ENCODE measurements at places on chromosomes 6 and 20. TPM values are rescaled to one million over a fixed set of nuclear protein-coding genes. Genes with fewer than 3 reads are reported as not detected.

DNA sequence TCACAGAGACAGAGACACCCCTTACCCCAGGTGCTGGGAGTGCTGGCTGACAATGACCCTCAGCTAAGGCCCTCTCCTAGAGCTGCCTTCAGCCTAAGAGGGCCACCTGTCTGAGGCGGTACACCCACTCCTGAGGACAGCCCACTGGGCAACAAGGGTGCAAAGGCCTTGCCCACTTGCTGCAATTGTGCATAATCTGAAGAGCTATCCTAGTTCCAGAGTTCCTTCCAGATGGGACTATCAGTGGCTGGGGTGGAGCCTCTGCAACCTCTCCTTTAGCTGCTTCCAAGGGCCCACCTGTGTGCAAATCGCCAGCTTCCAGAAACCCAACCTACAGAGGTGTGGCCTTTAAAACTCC lies 87.5 kb downstream of the PREX1 start:
- DNase-seq: no peak
- H3K27ac ChIP-seq: peak overlapping the region; percentile 89
- peaks cover 46% of the 10 kb centered on the region for H3K36me3 ChIP-seq
- peaks cover 52% of the 10 kb centered on the region for H3K4me1 ChIP-seq
- H3K4me3 ChIP-seq: no peak overlapping the region

Gene GNRH2
- total RNA-seq: 3.7 TPM

Gene SAMD5
- 0.48 TPM for total RNA-seq

Gene NHSL1
- 2.4 TPM for total RNA-seq

Gene FAM217B
- total RNA-seq: 28.8 TPM

GRCh38 chr6:11433860-11434259 lies 103.7 kb upstream of the TMEM170B start:
- no peaks in the 10 kb centered on the region for H3K27me3 ChIP-seq
- no peak overlapping the region for H3K27ac ChIP-seq
- no peaks in the 10 kb centered on the region for H3K36me3 ChIP-seq
- H3K4me3 ChIP-seq: no peak overlapping the region

- H3K36me3 ChIP-seq: peaks cover 53% of the 10 kb centered on the region
- H3K27me3 ChIP-seq: no peaks in the 10 kb centered on the region
- peak; percentile 60 for DNase-seq
- H3K4me3 ChIP-seq: peak overlapping the region; percentile 95
- H3K27ac ChIP-seq: peak overlapping the region; percentile 99
These were observed 909 bp downstream of the CPNE1 start for GRCh38 chr20:35663516-35664465.

DNA sequence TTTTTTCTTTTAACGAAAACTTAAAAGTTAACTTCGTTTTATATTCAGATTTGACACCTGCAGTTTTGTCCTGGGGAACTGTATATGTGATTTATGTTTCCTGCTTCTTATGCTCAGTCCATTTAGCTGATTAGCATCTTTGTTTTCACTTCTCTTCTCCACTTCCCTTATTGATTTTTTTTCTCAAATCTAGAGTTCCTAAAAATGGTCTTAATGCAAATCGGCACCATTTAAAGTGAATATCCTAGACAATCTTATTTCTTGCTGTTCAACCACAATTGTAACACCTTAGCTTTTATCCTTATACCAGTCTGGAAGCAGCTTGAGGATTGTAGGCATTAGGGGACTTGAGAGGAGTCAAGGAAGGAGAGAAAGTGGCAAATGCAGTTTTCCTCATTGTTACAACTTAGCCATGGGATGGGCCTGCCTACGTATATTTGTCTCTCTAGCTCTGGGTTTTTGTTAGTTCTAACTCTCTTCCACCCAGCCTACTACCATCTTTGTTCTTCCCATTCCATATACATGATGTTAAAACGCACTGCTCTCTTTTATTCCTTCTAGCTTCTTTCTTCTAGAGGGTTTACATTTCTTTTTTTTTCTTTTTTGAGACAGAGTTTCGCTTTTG lies 8.5 kb downstream of the QRSL1 start:
- DNase-seq: no peak
- peaks cover 36% of the 10 kb centered on the region for H3K4me1 ChIP-seq
- H3K36me3 ChIP-seq: peaks cover 49% of the 10 kb centered on the region
- no peaks in the 10 kb centered on the region for H3K27me3 ChIP-seq
- no peak overlapping the region for H3K27ac ChIP-seq
- no peak overlapping the region for H3K4me3 ChIP-seq

Gene DZANK1
- 1.3 TPM for total RNA-seq

GRCh38 chr20:62236200-62236599 lies 2.1 kb upstream of the OSBPL2 start:
- H3K27me3 ChIP-seq: no peaks in the 10 kb centered on the region
- peaks cover 15% of the 10 kb centered on the region for H3K4me1 ChIP-seq
- peaks cover 4% of the 10 kb centered on the region for H3K36me3 ChIP-seq
- H3K27ac ChIP-seq: no peak overlapping the region
- no peak for DNase-seq
- H3K4me3 ChIP-seq: no peak overlapping the region

Gene PLCB4
- total RNA-seq: not detected

Gene DDX43
- 0.52 TPM for total RNA-seq

Gene SLC35D3
- total RNA-seq: not detected

DNA sequence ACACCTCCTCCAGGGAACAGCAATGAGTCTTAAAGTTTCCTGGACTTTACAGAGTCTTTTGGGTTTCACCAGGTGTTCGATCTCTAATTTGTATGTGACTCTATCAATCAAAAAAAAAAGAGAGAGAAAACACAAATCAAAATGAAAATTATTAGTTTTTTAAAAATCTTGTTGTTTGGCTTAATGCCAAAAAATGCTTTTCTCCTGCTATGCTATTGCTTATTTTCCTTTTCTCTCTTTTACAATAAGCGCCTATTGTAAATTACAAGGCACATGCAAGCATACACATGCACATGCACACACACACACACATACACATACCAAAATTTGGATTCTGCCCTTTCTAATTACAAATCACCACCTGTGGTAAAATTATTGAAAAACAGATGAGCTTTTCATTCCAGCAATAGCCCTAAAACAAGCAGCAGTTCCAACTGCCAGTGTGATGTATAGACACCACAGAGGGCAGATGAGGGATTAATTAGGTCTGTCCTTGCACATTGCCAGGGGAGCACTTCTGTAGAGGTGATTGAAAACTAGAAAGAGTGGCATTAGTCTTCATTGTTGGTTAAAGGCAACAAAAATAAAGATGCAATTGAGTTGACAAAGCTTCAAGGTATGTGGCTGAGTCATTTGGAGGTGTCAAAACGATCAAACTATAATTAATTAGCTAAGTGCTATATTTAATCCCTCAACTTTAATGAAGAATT lies 631.7 kb downstream of the TFAP2B start:
- H3K27me3 ChIP-seq: no peaks in the 10 kb centered on the region
- no peaks in the 10 kb centered on the region for H3K36me3 ChIP-seq
- H3K4me1 ChIP-seq: no peaks in the 10 kb centered on the region
- no peak for DNase-seq
- no peak overlapping the region for H3K27ac ChIP-seq

- H3K4me1 ChIP-seq: peaks cover 46% of the 10 kb centered on the region
- H3K27me3 ChIP-seq: no peaks in the 10 kb centered on the region
- peak; percentile 18 for DNase-seq
- peak overlapping the region; percentile 19 for H3K4me3 ChIP-seq
- peak overlapping the region; percentile 92 for H3K27ac ChIP-seq
- no peaks in the 10 kb centered on the region for H3K36me3 ChIP-seq
These were observed 388.4 kb upstream of the JARID2 start for GRCh38 chr6:14857501-14857900.

GRCh38 chr20:20665606-20666332 lies 46.7 kb downstream of the RALGAPA2 start:
- no peaks in the 10 kb centered on the region for H3K36me3 ChIP-seq
- no peak overlapping the region for H3K4me3 ChIP-seq
- DNase-seq: no peak
- H3K27me3 ChIP-seq: no peaks in the 10 kb centered on the region
